Activated CD4-positive, alpha-beta T cell treated with anti-CD3 and anti-CD28 coated beads for 36 hours (primary cell): ENCODE measurements at places on chromosomes 12 and 14.

- DNase-seq, result no peak
These were observed 4.3 kb downstream of the SLC16A7 start for GRCh38 chr12:59600171-59600570.

DNA sequence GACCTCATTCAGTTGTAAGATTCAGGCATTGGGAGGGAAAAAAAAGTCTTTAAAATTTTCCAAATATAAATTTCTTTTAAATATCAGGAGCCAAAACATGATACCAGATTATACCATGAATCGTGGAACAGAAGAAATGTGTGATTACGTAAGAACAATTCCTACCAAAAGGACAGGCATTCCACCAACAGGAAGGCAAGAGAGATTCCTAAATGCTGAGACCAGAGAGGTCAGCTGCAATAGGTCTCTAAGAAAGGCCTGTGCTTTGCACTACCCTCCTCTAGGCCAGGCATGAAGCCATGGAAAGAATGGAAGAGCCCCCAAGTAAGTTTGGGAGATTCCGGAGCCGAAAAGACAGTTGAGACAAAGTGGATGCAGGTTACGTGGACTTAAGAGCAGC is 83.7 kb downstream of the PTGER2 start:
- no peak for DNase-seq

DNA sequence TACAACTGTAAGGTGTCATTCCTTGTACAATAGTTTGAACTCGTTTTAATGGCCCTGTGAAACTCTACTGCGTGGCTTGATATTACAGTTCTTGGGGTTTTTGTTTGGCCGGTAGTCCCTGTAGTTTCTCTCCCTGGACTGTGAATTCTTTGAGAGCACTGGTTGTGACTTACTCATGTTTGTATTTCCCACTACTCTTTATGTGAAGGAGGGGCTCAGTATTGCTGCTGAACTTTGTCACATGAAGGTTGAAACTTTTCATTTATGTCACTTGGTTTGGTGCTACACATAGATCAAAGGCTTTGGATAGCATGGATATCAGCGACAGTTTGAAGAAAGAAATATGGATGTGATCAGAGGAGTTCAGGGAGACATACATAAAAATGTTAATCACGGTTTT is 1.5 kb upstream of the POU6F1 start:
- no peak for DNase-seq

- peak; percentile 70 for DNase-seq
These were observed 5.1 kb downstream of the ADCY4 start for GRCh38 chr14:24329736-24330135.

GRCh38 chr14:42172304-42172703 is 565.6 kb downstream of the LRFN5 start:
- no peak for DNase-seq

DNA sequence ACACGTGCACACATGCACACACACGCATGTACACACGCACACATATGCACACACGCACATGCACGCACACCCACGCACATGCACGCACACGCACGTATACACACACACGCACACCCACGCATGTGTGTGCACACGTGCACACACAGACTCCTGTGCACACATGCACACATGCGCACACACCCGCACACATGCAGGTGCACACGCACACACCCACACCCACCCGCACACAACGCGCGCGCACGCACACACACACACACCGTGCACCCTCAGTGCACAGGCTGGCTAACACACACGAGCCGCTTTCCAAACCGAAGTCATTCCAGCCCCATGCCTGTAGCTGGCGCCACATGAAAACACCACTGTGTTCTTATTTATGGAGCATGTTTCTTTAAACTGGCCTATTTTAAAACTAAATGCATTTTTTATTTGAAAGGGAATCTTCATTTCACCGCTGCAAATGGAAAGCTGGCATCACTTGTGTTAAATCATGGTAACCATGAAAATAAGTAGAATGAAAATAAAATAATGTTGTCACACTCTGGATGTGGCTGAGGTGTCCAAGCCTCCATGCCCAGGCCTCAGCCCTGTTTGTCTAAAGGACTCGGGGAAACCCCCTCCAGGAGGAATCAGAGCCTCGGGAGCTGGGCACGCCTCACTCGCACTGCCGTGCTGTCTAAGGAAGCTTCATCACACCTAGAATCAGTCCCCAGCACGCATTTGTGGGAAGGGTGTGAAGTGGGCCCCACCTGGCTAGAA is 45.1 kb downstream of the GALNT9 start:
- peak; percentile 25 for DNase-seq

- no peak for DNase-seq
These were observed 684 bp downstream of the KANSL2 start for GRCh38 chr12:48681399-48681709.

DNA sequence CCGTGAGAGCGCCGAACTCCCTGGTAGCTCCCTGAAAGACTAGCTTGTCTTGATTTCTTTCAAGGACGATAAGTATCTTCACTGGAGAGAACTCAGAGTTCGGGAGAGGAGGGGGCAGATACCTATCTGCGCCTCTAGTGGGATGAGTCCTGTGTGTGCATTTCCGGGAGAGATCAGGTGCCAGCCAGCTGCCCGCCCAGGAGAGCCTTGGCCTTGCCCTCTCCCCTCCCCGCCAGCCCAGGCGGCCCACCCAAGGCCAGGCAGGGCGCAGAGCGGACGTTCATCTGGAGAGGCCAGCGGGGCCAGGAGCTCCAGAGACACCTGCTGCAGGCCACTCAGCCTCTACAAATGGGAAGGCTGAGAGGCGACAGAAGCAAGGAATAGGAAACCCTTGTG is 1.0 kb downstream of the CD9 start:
- no peak for DNase-seq

DNA sequence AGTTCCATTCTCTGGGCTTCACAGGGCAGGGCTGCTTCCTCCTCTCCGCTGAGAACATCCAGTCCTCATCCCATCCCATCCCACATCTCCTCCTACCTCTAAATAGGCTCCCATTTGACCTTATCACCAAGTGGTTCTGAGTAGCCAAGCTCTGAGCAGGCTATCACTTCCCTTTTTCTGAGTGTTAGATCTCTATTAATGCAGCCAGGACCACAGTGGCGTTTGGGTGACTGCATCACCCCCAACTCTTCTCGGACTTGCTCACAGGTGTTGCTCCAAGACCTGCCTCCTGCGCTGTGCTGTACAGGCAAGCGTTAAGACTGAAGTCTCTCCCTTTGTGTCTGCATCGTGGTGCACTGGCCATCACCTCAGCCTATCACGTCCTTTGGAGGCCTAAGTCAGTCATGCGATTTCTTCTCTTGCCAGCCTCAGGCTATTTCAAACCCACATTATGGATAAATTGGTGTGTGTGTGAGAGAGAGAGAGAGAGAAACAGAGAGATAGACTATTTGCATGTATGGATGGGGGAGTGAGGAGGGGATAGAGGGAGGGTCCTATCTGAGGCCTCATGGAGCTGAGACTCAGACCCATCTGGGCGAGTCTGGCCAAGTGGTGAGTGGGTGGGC is 12.4 kb upstream of the HHIPL1 start:
- DNase-seq, result no peak

- DNase-seq, result no peak
These were observed 58.0 kb upstream of the DAAM1 start for GRCh38 chr14:59130462-59130861.
